ENCODE measurements at places on chromosomes 1 and 21.

- DNase-seq = no peak
Measured at GRCh38 chr1:26452459-26453183, 19.6 kb upstream of the HMGN2 start.

DNA sequence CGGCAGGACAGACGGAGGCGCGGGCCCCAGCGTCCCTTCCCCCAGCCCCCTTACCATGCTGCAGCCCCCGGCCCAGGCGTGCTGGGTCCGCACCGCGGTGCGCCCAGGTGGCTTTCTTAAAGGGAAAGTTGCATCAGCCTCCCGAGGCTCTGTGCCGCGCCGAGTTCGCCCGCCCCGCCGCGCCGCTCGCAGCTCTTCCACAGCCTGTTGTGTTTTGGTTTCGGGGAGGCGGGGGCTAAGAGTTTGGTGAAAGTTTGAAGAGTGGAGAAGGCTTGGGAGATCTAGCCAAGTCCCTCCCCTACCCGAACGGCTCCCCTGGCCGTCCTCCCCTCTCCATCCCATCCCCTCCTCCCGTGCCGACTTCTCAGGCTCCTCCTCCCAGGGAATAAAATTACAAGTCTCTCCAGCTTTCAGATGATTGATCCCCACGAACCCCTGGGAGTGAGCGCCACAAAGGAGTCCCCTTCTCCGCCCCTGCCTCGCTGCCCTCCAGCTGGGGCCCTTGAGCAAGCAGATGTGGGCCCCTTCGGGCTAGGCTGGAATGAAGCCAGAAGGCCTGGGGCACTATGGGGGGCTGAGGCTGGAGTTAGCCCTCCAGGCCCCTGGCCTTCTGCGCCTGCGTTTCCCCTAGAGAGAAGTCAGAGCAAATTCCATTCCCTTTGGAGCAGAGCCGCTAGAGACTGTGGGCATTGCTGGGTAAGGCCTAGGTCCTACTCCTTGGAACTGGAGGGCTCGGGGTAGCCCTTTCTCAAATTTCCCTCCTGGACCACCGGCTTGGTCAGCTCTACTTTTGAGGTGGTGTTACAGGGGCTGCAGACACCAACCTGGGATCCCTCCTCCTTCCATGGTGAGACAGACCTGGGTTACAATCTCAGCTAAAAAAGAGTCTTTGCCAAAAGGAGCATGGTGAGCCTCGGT is at the start of gene SLC6A9:
TSS of gene SLC6A9 (minus strand) at position 211 of the 918 bp plus-strand sequence. CDS start 7,185 bp downstream, outside the sequence.
- peak; percentile 75 for DNase-seq

- peak; percentile 54 for DNase-seq
Measured at GRCh38 chr1:64537942-64538341, 68.0 kb downstream of the CACHD1 start.

DNA sequence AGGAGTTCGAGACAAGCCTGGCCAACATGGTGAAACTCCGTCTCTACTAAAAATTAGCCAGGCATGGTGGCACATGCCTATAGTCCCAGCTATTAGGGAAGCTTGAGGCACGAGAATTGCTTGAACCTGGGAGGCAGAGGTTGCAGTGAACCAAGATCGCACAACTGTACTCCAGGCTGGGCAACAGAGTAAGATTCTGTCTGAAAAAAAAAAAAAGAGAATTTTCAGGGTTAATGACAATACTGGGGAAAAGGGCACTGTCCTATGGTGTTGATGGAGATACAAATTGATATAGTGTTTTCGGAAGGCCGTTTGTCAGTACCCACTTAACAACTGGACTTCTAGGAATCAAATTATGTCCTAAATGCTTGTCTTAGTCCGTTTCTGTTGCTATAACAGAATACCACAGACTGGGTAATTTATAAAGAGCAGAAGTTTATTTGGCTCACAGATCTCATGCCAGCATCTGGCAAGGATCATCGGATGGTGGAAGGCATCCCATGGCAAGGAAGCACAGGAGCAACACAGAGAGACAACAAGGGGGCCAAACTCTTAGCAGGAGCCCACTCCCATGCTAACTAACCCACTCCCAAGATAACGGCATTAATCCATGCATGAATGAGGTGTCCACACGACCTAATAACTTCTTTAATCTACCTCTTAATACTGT is 41.3 kb downstream of the ZBTB8A start:
- peak; percentile 4 for DNase-seq

DNA sequence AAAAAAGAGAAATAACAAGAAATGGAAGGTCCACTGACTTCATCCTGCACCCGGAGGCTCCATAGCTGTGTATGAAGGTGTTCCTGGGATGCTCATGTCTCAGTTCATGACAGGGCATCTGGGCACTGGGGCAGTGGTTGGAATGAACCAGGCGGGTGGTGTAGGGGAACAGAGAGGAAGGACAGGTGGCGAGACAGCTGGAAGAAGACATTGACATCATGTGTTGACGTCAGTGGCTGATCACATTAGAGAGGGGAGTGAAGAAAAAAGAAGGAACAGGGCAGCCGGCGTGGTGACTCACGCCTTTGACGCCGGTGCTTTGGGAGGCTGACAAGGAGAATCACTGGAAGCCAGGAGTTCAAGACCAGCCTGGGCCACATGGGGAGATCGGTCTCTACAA is 50.1 kb downstream of the HUNK start:
- DNase-seq = no peak

DNA sequence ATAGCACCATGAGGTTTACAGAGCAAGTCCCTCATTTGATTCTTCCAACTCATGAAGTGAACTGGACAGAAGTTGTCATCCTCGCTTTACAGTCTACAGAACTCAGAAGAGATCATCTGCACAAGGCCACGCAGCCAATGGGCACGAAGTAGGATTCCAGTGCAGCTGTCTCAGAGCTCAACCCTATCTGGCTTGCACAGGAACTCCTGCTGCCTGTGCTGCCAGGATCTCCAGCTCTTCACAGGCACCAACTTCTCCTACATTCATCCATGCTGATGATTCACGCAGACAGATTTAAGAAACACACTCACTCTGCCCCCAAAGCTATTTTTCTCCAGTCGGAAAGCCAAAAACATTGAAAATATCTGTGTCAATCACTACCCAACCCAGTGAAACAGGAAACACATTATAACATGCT is 157.0 kb downstream of the RERE start:
- no peak for DNase-seq

- peak; percentile 99 for DNase-seq
Measured at GRCh38 chr21:43311301-43311817, 115.6 kb downstream of the SIK1 start.

- DNase-seq = no peak
Measured at GRCh38 chr1:8652467-8653046, 164.9 kb downstream of the RERE start.

- DNase-seq = no peak
Measured at GRCh38 chr1:176577646-176578197, 114.7 kb downstream of the PAPPA2 start.

DNA sequence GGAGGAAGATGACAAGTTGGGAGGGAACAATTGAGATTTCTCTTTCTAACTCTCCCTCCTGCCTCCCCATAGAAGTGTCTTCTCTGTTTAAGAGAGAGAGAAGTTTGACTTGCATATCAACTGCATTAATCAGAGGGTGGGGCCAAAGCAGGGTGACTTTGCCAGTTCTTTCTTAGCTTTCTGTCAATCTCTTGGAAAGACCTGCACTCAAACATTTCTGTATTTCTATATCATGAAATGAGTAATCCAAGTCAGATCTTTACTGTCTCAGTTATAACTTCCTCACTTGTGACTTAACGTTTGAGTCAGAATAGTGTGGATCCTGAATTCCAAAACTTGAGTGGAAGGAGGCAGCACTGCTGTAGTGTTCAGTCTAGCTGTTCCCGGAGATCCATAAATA is 180.8 kb upstream of the KCNK2 start:
- no peak for DNase-seq

GRCh38 chr1:192839162-192840066 is 30.6 kb downstream of the RGS2 start:
- DNase-seq = no peak

DNA sequence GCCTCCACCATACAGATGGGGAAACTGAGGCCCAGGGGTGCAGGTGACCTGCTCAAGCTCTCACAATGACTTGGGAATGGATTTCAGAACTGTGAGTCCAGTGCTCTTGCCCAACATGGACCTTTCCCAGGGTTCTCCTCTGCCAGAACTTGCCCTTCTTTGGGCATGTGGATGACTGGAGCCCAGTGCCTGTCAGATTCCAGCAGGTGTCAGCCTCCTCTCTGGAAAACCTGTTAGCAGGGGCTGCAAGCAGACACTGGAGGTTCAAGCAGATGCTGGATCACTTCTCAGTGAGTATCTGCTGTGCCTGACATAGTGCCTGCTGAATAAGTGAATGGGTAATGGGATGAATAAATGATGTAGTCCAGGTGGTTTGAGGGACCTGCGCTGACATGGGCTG is 314.2 kb upstream of the POU3F1 start:
- no peak for DNase-seq

GRCh38 chr1:40628903-40629292 is 36.6 kb downstream of the RIMS3 start:
- no peak for DNase-seq

DNA sequence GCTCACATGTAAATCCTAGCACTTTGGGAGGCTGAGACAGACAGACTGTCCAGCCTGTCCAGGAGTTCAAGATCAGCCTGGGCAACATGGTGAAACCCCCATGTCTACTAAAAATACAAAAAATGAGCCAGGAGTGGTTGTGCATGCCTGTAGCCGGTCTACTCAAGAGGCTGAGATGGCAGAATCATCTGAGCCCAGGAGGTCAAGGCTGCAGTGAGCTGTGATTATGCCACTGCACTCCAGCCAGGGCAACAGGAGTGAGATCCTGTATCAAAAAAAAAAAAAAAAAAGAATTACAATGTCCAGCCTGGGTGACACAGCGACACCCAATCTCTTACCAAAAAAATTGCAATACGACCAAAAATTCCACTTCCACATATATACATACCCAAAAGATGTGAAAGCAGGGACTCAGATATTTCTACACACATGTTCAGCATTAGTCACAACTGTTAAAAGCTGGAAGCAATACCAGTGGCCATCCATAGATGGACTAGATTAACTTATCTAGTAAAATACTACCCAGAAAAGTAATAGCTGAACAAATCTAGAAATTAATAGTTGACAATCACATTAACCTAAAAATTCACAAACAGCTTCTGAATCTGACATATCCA is 49.2 kb downstream of the ASH1L start:
- DNase-seq = no peak

GRCh38 chr21:35417762-35418161 is 368.7 kb upstream of the RUNX1 start:
- DNase-seq = no peak

GRCh38 chr1:232504651-232505050 is 125.3 kb downstream of the SIPA1L2 start:
- DNase-seq = no peak

DNA sequence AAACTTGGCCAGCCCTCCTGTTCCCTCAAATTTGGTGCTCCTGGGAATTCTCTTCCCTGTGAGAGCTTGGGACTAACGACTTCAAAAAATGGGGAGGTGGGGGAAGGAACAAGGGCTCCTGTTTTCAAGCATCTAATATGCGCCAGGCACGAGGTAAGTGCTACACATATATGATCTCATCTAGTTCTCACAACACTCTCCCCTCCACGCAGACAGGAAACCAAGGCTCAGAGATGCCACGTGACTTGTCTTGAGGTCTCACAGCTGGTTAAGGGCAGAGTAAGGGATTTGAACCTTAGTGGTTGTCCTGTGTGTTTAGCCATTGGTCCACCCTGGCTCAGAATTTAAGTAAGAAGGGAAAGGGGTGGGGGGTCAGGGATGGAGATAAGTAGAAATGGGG is 125.9 kb downstream of the DMRTB1 start:
- peak; percentile 27 for DNase-seq

- DNase-seq = no peak
Measured at GRCh38 chr1:237999426-238000052, 108.8 kb upstream of the ZP4 start.

- DNase-seq = peak; percentile 47
Measured at GRCh38 chr1:184329962-184330868, 56.6 kb upstream of the C1orf21 start.

DNA sequence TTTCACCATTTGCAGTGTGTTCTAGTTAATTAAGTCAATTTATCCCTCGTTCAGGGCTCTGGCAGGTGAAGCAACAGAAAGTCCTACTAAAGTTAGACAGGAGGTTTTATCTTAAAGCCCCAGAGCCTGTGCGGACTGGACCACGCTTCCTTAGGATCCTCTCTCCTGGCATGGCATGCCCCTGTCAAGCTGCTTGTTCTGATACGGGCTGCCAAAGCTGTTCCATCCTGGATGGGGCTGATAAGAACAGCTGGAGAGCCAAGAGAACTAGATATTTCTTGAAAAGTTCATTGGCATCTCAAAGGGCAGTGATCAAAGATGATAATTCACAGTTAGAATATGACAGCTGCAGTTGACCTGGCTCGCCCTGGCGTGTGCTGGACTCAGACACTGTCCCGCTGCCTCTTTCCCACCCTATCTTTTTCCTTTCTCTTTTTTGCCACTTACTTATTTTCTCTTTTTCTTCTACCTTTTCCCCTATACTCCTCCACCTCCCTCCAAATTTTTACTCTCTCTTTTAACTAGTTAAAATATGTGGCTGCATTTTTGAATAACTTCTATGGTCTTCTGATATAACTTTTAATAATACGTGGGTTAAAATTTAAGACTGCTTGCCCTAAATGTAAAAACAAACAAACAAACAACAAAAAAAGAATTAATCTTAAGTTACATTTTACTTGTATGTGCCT is 96.7 kb downstream of the ABCA4 start:
- DNase-seq = no peak

DNA sequence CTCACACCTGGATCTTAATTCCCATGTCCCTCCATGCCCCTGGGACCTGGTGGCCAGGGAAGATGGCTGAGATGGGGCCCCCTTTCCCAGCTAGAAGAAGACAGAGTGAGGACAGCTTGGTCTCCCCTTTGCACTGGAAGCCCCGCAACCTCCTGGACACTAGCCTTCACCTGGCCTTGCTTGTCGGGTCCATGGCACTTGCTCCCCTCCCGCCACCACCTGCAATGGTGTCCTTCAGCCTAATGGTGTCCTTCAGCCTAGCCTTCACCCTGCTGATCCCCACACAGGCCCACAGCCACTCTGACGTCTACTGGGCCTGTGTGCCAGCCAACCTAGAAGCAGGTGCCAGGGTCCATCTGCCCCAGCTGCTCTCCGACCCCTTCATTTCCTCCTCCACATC is 45.9 kb upstream of the EDN2 start:
- no peak for DNase-seq

GRCh38 chr1:54782156-54782555 is 17.8 kb upstream of the PARS2 start:
- DNase-seq = no peak

GRCh38 chr1:66342707-66343106 is 191.2 kb upstream of the SGIP1 start:
- DNase-seq = no peak

- peak; percentile 12 for DNase-seq
Measured at GRCh38 chr1:232404981-232405731, 224.8 kb downstream of the SIPA1L2 start.

- peak; percentile 77 for DNase-seq
Measured at GRCh38 chr1:241356519-241357365, at the start of gene RGS7. Gene RGS7 (minus strand): TSS chr1:241357205.

Measured in NCI-H69 (cell line).